Uterus (tissue), 4 donors: ENCODE measurements at places on chromosomes 12 and 14.

- DNase-seq = no peak
These were observed 39.9 kb upstream of the DHRS7 start for GRCh38 chr14:60204843-60205774.

DNA sequence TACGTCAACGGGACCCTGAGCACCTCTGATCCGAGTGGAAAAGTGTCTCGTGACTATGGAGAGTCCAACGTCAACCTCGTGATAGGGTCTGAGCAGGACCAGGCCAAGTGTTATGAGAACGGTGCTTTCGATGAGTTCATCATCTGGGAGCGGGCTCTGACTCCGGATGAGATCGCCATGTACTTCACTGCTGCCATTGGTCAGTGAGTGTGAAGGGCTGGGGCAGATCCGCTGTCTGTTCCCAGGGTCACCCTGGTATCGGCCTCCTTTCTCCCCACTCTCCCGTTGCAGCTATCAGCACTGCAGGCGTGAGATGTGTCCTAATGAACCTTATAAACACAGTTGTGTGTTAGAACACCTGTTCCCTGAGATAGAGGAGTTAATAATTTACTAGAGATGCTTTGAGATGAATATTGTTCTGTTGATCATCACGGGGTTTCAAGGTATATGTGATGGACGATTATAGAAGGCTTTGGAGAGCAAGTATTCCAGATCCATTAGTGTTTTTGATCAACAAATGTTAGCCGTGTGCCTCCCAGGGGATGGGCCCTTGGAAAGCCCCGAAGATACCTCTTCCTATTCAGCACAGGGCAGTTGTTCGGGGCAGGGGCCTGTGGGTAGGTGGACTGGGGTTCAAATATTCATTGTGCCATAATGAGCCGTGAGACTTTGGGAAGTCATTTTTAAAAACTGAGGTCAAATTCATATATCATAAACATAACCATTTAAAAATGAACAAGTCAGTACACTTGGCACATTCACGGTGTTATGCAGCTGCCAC lies 33.6 kb downstream of the ADGRD1 start:
- DNase-seq = no peak

DNA sequence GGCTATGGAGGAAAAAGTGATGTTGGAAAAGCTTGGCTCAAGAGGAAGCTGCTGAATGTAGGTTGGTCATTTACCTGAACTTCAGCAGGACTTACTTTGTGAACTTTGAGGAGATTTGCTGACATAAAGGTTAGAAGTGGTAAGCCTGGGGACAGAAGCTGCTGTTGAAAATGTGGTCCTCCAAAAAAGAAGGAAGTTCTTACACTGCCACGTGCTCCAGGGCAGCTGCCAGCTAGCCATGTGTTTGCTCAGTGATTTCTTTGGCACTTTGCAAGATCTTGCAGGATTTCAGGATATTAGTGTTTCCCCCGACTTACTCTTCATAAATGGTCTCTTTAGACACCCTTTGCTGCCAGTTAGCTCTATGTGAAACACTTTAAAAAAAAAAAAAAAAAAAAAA lies 14.8 kb upstream of the DYRK2 start:
- no peak for DNase-seq

GRCh38 chr12:125100551-125101434 lies 35.6 kb downstream of the AACS start:
- no peak for DNase-seq

DNA sequence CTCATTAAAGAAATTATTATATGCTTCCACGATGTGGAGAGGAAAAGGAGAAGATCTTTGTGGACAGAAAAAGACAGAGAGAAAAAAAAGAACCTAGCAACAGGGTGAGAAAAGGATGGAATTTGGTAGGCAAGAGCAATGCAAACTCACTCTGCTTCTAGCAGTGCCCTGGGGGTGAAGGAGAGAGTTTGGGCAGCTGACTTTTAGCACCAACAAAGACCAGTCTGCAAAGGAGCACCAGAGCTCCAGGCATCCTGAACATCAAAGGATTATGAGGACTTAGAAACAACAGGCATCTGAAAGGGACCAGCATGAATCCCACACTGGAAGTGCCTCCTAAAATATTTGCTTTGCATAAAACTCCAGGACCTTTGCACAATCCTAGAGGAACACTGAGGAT lies 32.8 kb upstream of the RERG start:
- no peak for DNase-seq

GRCh38 chr14:92507174-92507768 lies 6.3 kb upstream of the RIN3 start:
- DNase-seq = no peak

DNA sequence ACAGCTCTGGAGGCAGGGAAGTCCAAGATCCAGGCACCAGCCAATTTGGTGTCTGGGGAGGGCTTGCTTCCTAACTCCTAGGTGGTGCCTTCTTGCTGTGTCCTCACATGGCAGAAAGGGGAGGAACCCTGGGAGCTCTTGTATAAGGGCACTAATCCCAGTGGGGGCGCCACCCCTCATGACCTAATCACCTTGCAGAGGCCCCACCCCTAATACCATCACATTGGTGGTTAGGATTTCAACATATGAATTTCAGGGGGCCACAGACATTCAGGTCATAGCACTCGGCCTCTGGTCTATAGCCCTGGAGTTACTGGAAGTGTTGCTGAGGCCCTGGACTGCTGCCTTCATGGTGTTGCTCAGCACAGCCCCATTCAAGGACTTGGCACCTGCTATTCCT lies 14.6 kb downstream of the PSMD9 start:
- DNase-seq = no peak

DNA sequence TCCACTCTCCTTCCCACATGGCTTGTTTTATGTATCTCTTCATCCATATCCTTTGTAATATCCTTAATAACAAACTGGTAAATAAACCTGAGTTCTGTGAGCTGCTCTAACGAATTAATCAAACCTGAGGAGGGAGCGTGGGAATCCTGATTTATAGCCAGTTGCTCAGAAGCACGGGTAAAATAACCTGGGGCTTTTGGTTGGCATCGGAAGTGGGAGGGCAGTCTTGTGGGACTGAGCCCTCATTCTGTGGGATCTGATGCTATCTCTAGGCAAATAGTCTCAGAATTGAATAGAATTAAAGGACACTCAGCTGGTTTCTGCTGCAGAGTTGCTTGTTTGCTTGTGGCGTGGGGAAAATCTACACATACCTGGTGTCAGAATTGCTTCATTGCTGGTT lies 17.5 kb upstream of the LDHB start:
- no peak for DNase-seq
